ENCODE measurements at places on chromosomes 7 and 10.

- DNase-seq = no peak
Observed at GRCh38 chr7:15937571-15937970, 251.1 kb upstream of the MEOX2 start.

- DNase-seq = no peak
Observed at GRCh38 chr7:13411151-13411550, 578.3 kb downstream of the ETV1 start.

DNA sequence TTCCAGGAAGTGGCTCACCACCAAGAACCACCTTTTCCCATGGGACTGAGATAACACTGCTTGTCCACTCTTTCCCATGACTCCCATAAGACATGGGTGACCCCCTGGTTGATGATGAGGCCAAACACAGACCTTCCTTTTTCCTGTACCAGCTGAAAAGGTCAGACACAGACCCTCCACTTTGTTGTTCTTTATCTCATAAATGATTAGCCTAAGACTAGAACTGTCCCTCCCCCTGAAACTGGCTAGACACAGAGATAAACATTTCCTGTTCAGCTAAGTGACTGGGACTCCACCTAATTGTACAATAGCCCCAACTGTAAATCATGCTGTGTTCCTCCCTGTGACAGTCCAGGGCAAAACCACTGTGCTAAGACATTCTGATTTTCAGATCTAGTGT lies 8.2 kb upstream of the NRG3 start:
- no peak for DNase-seq

GRCh38 chr7:101239191-101239950 lies 1.8 kb upstream of the CLDN15 start:
- DNase-seq = no peak

- DNase-seq = no peak
Observed at GRCh38 chr7:128860158-128861073, 2.2 kb upstream of the ATP6V1F start.

DNA sequence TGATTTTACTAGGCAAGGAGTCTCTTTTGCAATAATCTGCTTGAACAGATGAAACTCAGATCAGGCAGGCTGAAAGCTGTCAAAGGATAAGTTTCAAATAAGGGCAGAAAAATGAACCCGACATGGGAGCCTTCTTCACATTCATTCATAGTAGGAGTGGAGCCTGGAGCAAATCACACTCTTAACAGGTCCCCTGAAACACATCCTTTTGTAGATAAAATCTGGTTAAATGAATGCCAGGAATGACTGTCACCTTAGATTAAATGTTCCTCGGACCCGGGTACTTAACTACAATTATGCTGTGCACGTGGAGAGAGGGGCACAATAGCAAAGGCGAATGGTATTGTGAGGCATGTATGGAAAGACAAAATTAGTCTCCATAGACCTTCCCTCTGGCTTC lies 344.7 kb upstream of the LRGUK start:
- DNase-seq = no peak

DNA sequence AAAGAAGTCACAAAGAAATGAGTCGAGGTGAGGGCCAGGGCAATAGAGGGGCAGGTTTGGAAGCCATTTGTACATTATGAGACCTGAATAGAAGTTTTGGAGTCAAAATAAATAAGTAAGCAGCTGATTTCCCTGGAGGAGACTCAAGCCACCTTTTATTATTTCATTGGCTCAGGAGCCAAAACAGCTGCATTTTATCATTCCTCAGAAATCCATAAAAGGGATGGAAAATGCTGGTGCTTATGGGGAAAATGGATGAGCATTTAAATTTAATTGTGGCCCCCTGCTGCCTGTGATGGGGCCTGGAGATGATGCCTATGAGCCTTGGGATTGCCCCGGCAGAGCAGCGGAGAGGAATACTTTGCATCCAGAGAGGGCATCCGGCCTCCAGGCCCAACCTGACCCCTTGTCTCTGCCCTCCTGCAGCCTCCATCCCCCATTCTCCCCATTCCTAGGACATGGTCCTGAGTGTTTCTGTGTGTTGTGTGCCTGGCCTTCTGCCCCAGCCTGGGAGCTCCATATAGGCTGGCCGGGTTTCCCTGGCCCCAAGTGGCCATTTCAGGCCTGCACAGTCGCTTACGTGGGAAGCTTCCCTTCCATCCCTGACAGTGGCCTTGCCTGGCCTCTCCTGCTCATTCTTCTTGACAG lies 296.8 kb upstream of the ZMIZ1 start:
- DNase-seq = no peak

- no peak for DNase-seq
Observed at GRCh38 chr7:157840914-157841772, 504.3 kb downstream of the DNAJB6 start.

GRCh38 chr10:73552819-73553715 lies 38.1 kb downstream of the USP54 start:
- DNase-seq = no peak

DNA sequence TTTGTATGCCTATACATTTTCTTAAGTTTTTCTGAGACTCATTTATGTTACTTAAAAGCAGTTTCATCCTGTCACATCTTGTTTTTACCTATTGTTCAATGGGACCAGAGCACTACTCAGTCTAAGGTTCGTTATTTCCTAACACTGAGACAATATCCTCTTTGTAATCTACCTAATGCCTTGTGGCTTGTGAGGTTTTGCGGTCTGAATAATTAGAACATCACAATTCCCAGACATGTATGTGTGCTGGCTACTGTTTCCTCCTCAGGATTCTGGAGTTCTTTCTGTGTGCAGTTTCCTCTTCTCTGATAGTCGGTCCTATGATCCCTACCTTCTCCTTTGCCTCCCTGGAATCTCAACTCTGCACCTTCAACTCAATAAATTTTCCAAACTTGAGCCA lies 620.2 kb downstream of the ANKRD7 start:
- no peak for DNase-seq

DNA sequence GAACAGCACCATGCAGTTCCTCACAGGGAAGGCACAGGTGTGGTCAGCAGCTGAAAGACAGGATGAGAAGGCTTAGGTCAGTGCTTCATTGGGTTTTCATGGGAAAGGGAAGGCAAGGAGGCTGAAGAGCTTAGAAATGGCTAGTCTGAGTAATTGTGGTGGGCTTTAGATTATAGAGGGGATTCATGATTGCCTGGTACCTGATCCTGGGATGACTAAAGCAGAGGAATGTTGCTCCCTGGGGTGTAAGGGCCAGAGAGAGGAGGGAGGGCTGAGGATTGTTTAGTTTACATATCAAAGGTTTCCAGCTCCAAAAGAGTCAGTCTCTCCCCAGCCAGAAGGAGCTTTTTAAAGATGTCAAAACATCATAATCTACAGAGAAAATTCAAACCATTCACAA lies 396.3 kb upstream of the POM121L12 start:
- DNase-seq = no peak

GRCh38 chr7:37782166-37782565 lies 66.2 kb upstream of the NME8 start:
- no peak for DNase-seq

GRCh38 chr7:50393076-50393475 lies 57.1 kb downstream of the FIGNL1 start:
- no peak for DNase-seq

DNA sequence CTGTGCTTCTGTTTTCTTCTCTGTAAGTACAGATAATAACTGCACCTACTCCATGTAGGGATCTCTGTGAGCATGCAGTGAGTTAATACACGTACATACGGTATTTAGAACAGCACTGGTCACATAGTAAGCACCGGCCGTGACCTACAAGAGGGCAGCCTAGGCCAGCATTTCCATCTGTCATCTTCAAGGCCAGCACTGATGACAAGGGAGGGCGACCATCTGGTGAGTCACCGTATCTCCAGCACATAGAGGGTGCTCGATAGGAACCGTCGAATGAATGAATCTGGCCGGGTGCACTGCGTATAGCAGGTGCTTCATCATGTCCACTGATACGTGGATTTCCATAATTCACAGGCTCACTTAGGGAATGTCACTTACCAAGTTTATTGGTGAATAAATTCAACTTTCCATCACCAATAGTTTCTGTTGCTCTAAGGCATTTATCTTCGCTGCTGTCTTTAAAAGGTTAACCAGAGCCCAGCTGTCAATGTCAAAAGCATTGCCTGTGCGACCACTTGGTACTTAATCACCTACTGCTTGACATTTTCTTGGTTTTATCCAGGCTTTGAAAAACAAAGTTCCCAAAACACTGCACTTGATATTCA lies 8.3 kb downstream of the NOD1 start:
- no peak for DNase-seq

- no peak for DNase-seq
Observed at GRCh38 chr10:96500519-96500918, 13.2 kb downstream of the TLL2 start.

DNA sequence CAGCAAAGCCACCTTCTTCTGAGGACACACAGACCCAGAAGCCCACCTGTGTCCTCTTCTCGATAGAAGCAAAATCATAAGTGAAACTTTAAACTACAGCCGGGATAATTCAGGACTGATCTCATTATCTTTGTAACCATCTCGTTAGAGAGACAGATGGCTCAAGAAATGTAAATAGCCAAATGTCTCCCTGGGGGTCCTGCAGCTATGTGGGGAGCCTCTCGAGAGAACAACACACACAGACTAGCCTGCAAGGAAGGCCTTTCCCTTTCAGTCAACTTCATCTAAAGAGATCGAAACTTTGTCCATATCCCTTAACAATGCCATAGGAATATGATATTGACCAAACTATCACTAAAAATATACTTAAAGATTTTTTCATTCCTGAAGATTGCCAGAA lies 93.5 kb downstream of the VWC2 start:
- no peak for DNase-seq

DNA sequence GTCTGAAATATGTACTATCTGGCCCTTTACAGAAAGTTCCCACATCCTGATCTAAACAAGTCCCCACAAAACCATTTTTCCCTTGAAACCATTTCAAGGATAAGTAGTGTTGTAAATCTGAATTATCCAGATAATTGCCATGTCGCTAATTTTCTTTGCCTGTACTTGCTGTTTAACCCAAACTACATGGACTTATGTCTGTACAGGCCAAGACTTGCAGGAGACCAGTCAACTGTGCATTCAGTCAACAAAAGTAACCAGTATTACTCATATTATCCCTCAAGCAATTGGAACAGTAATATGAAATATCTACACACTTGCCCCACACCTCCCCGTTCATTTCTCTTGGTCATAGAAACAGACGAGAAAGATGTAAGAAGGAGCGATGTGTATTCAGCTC lies 347.8 kb upstream of the NFE2L3 start:
- DNase-seq = no peak

- no peak for DNase-seq
Observed at GRCh38 chr10:12073526-12073925, 4.8 kb downstream of the DHTKD1 start.

- no peak for DNase-seq
Observed at GRCh38 chr10:30384701-30385201, 35.7 kb upstream of the MTPAP start.

GRCh38 chr10:63430091-63430998 lies 35.4 kb downstream of the JMJD1C start:
- no peak for DNase-seq

- no peak for DNase-seq
Observed at GRCh38 chr7:16741676-16742075, 11.9 kb upstream of the TSPAN13 start.

GRCh38 chr10:42646214-42646613 lies 7.8 kb upstream of the ZNF33B start:
- DNase-seq = no peak

- DNase-seq = no peak
Observed at GRCh38 chr7:120695848-120696247, 162.1 kb downstream of the TSPAN12 start.

DNA sequence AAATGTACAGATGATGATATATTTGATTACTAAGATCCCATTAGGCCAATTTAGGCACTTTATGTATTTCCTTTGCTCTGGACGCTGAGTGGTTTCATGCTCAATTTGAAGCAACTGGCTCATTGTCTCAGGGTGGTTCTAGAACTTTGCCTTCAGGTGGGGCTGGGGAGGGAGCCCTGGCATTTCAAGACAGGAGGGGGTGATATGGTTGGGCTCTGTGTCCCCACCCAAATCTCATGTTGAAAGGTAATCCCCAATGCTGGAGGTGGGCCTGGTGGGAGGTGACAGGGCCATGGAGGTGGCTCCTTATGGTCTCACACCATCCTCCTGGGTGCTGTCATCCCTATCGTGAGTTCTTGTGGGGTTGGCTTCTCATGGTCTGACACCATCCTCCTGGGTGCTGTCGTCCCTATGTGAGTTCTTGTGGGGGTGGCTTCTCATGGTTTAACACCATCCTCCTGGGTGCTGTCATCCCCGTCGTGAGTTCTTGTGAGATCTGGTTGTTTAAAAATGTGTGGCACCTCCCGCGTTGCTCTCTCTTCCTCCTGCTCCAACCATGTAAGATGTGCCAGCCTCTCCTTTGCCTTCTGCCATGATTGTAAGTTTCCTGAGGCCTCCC lies 151.5 kb upstream of the KLF6 start:
- DNase-seq = no peak

- no peak for DNase-seq
Observed at GRCh38 chr7:79719216-79719615, 265.7 kb upstream of the MAGI2 start.

DNA sequence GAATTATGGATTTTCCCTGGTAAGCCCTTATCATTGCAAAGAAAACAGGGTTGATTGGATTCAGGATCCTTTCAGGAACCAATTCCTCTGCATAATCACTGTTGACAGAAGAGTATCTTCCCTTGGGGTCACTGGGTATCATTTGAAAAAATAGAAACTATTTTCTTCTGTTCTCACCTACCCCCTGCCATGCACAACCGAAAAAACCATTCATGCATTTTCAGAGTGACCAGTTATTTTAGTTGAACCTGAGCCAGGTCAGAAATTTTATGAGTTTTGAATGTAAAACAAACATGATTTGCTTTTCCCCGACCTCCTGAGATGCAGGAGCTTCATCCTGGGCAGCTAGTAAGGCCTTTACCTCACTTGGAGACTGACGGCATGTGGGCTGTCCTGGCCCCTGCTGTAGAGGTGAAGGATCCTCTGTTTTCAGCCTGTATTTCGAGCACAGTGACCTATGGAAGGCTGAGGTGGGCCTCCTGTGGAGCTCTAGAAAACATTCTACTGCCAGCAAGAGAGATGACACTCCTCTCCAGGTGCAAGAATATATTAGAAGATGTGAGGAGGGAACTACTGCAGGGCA lies 30.1 kb downstream of the TMEM178B start:
- DNase-seq = no peak
